ENCODE measurements at places on chromosomes 11 and 22. TPM values are rescaled to one million over a fixed set of nuclear protein-coding genes. Genes with fewer than 3 reads are reported as not detected.

DNA sequence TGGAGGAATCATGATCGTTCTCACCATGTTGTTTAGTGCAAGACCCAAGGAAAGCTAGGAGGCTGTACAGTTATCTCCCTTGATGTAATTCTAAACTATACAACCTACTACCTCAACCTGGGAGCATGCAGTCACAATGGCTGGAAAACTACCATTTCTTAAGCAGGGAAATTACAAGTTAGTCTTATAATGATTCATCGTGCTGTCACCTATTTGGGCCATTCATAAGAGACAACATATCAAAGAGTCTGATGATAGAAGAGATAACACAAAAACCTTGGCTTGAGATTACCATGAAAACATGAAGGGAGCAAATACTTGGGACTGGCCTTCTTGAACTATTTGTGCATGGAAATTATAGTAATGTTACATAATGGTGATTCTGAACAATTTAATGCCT lies 30.5 kb upstream of the BLID start:
- no peak for DNase-seq

Gene OR10G7
- total RNA-seq = not detected

DNA sequence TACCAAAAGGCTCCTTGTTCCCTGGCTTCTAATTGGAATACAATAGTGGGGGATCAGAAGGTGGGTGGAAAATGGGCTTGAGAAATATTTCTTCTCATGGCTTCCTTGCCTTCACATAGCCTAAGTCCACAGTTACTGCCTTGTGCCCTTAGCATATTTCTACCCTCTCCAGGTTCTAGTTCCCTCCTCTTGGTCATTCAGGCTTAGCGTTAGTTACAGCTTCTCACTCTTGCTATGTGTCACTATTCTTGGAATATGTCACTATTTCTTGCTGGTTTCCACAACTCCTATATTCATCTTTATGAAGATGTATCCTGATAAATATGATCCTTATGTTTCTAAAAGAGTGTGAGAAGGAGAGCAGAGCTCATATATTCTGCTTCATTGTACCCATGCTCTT lies 2.5 kb downstream of the OR2D2 start:
- no peak for DNase-seq

Gene OR8D4
- total RNA-seq = not detected

DNA sequence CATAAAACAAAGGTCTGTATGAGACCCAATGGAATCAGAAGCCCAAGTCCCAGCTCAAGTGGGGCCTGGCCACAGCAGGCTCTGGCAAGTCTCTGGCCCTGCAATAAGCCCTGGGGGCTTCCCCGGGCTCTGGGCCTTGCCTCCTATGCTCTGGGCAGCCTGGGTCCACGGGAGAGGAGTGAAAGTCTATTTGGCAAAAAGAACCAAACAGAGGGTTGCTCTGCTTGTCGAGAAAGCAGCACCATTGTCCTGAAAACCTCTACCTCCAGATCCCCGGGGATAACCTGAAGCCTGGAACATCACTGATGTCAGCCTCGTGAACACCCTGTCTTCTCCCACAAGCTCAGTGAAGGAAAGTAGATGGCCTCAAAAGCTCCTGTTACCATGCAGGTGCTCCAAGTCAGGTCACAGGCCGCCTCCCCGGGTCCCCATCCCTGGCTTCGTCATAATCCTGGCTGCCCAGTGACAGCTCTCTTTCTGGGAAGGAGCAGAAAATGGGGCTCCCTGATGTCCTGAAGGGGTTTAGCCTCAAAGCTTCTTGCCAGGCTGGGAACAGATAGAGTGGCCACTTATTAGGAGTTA lies 46.1 kb upstream of the ETS1 start:
- no peak for DNase-seq

- DNase-seq = no peak
Measured at GRCh38 chr11:65429068-65429681, 6.6 kb downstream of the NEAT1 start.

DNA sequence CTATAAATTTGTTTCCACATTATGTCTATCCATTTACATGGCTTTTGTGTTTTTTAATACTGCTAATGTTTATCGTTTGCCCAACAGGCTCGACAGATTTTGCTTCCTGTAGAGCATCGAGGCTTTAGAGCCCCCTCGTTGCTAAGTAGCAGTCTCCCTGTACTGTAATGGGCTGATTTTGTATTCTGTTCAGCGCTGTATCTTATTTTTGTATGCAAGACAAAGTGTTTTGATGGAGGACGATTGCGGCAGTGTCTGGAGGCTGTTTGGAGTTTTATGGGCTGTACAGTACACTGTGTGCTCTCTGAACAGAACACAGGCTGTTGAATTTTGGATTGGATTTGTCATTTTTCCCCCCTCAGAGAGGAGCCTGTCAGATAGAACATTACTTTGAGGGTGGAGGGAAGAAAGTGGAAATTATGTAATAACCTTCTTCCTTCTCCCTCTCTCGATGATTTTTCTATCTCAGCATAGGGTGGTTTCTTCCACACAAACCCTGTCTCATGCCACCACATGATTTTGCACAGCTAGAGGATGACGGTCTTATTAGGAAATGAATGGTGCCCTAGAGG lies 104.4 kb downstream of the ZBTB16 start:
- DNase-seq = no peak

GRCh38 chr11:32386770-32387377 lies 48.5 kb downstream of the WT1 start:
- DNase-seq = no peak

DNA sequence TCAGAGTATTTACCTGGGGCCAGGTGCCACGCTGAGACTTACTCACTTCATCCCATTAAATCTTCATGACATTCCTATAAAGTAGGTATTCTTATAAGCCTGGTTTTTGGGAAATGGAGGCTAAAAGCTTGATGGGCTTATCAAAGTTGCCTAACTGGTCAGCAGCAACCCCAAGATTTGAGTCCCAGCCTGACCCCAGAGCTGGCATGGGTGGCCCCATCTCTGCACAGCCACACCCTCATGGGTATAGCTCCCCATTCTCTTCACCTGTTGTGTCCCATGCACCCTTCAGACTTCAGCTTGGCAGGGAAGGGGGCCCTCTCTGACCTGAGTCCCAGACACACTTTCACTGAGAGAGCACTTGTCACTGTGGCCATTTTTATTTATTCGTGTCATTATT lies 37.4 kb upstream of the TP53I11 start:
- no peak for DNase-seq

Gene OR8D1
- total RNA-seq = not detected

- no peak for DNase-seq
Measured at GRCh38 chr11:12968101-12968500, 41.0 kb upstream of the RASSF10 start.

GRCh38 chr22:19176175-19176643 lies 2.3 kb downstream of the SLC25A1 start:
- no peak for DNase-seq

DNA sequence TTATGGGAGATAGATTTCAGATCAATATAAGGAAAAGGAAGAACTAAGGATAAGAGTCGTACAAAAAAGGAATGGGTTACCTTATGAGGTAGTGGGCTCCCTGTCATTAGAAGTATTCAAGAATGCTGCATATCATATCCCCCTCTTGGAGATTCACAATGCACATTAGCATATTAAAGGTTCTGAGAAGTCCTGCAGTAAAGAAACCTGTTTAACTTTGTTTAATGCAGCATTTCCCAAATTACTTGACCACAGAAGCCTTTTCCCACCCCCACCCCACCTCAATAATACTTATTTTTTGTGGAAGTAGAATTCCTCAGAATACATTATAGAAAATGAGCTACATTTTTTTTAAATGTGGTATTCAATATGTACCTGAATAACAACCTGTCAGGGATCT lies 30.9 kb downstream of the PHF21A start:
- no peak for DNase-seq

- peak; percentile 40 for DNase-seq
Measured at GRCh38 chr11:68002938-68003845, 705 bp downstream of the UNC93B1 start.

Gene RBFOX2
- 0.52 TPM for total RNA-seq

DNA sequence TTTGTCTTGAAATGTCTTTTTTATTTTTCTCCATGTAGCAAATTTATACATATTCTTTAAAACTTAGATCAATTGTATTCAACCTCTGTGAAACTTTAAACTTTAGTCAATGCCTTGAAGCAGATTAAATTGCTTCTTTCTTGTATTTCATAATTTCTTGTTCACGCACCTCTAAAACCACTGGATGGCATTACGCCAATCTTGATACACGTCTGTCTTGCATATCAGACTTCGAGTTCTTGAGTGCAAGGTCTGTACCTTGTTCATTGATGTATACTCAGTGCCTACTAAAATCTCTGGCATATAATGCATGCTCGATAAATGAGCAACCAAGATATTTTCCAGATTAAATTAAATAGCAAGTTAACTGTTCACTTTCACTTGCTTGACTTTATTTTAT lies 236.8 kb downstream of the CASP12 start:
- no peak for DNase-seq

GRCh38 chr11:30987819-30988218 lies 381.7 kb downstream of the DCDC1 start:
- no peak for DNase-seq

GRCh38 chr11:8715501-8715900 lies 32.9 kb downstream of the RPL27A start:
- no peak for DNase-seq

DNA sequence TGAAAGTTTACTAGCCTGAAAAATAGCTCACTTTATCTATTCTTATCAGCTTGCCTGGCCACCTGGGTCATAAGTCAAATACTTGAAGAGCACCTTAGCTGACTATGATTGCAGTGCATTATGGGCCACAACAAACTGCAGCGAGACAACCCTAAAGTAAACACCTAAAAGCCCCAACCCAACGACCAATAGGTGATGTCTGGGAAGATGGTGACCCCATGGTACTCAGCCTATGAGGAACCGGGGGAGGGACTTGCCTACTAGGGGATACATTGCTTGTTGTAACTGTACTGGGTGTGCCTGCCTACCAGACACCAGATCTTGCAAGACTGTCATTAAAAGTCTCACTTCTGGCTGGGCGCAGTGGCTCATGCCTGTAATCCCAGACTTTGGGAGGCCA lies 35.6 kb upstream of the APOBEC3A start:
- DNase-seq = no peak

Gene TSSK2
- not detected for total RNA-seq

Gene SPDYC
- total RNA-seq = not detected

GRCh38 chr11:105189581-105189980 lies 50.0 kb upstream of the CARD18 start:
- DNase-seq = no peak

GRCh38 chr11:12410006-12410728 lies 32.8 kb downstream of the PARVA start:
- no peak for DNase-seq

All from CD4-positive, CD25-positive, alpha-beta regulatory T cell (primary cell).